T1000 (cell line): ENCODE measurements at places on chromosomes 2 and 18.
A peak's percentile ranks its signal among the peaks of the same experiment; 100 is the strongest.

- no peak for DNase-seq
Observed at GRCh38 chr2:198664321-198664720, 793.4 kb downstream of the SATB2 start.

DNA sequence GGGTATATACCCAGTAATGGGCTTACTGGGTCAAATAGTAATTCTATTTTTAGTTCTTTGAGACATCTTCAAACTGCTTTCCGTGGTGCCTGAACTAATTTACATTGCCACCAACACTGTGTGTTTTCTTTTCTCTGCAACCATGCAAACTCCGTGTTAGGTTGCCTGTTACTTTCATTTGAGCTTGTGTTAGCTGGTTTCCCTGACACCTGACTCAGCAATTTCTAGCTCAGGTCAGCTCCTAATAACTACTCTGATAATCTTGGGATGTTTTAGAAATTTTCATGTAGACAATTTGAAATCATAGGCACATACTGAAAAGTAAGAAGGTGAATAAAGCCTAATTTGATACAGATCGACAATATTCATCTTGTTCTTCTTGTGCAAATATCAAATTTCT is 132.3 kb downstream of the ADCYAP1 start:
- no peak for DNase-seq

GRCh38 chr2:101185085-101185484 is 33.9 kb upstream of the TBC1D8 start:
- DNase-seq = no peak

- no peak for DNase-seq
Observed at GRCh38 chr2:71473346-71474031, 20.1 kb downstream of the DYSF start.

DNA sequence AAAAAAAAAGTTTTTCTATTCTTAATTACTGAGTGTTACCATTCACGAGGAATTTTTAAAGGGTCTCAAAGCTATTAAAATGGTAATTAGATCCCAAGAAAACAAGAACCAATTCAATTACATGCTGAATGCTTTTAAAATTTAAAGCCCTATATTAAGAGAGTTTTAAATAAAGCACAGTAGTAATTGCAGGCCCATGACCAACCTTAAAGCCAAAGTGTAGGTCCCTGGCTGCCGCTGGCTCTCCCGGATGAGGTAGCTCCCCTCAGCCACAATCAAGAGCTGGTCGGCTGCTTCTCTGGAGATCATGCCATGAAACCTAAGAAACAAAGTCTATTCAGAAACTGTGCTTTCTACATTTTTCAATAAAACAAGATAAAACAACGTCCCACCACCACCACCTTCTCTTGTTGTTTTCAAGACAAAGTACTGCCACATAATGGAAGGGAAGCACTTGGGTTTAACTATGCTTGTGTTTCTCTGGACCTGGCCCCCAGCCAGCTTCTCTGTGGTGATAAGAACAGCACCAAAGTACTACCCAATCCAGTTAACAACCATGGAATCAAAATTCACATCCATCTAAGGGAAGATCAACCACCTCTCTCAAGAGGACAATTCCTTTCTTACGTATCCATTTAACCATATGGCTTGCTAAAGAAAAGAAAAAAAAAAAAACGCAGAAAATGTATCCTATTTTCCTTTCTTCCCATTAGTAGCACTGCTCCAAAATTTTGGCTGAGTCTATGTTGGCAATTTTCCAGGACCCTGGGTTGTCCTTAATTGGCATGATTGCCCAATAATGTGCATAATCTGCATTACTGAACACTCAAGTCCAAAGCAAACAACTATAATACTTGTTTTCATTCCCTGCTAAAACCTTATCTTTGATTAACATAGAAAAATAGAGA is 90.1 kb downstream of the CHN1 start:
- DNase-seq = no peak

DNA sequence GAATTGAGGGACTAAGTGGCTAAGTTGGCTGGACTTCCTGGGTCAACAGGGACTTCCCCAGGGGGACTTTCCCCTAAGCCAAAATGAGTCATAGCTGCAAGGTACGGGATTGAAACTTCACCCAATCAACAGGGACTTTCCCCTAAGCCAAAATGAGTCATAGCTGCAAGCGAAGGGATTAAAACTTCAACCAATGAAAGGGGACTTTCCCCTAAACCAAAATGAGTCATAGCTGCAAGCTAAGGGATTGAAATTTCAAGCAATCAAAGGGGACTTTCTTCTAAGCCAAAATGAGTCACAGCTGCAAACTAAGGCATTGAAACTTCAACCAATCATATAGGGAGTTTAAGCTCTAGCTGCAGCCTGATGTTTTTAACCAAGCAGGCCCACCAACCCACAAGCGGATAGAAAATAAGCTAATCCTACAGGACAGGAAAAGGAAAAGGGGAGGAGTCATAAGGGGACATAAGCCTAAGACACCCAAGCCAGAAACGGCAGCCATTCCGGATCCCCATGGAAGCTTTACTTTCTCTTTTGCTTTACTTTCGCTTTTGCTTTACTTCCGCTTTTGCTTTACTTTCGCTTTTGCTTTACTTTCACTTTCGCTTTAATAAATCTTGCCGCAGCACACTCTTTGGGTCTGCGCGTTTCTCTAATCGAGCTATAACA is 1375.4 kb upstream of the CELF4 start:
- DNase-seq = peak; percentile 76

DNA sequence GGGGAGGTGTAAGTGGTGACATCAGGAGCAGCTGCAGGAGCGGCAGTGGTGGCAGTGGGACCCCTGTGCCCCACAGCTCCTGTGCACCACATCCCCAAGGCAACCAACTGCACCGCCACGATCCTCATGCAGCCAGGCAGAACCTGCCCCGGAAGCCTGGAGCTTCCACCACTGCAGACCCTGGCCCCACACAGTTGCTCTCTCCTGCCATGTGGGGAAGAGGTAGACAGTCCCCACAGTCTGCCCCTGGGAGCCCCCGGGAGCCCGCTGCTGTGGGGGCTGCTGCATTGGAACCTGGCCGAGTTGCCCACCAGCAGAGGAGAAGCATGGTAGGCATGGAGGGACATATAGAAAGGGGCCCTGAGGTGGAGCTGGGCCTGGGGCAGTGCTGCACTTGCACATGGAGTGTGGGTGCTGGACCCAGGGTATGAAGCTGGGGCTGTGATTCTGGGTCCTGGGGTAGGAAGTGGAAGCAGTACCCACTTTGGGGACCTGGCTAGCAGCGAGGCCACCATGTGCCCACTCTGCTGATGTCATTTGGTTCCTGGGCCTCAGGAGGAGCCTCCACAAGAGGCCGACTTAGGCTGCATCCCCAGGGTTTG is 623.3 kb upstream of the LRRTM4 start:
- no peak for DNase-seq

DNA sequence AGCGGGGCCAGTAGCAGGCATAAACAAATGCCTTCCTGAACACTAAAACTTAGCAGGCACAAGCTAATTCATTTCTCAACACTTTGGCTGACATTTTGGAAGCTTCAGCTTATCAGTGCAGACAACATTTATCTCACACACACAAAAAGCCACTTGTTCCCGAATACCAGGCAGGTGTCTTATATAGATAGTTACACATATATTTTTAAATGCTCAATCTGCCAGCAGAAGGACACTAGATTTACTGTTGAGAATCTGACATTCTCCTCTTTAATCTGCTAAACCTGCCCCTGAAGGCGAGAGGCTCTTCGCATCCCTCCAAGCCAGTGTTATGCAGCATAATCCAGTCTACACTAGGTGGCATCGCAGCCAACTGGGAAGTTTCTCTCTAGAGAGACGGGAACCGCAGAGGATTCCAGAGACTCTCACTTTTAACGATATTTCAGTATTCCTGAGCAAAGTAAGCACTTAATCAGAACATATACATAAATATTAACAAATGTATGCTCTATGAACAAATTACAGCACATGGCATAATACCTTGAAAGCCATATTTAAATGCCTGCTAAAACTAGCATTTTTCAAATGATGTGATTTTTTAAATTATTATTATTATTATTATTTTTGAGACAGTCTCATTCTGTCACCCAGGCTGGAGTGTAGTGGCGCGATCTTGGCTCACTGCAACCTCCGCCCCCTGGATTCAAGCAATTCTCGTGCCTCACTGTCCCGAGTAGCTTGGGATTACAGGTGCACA is 90.2 kb upstream of the SCG2 start:
- DNase-seq = no peak

GRCh38 chr2:111662039-111662770 is 221.8 kb downstream of the ANAPC1 start:
- no peak for DNase-seq

DNA sequence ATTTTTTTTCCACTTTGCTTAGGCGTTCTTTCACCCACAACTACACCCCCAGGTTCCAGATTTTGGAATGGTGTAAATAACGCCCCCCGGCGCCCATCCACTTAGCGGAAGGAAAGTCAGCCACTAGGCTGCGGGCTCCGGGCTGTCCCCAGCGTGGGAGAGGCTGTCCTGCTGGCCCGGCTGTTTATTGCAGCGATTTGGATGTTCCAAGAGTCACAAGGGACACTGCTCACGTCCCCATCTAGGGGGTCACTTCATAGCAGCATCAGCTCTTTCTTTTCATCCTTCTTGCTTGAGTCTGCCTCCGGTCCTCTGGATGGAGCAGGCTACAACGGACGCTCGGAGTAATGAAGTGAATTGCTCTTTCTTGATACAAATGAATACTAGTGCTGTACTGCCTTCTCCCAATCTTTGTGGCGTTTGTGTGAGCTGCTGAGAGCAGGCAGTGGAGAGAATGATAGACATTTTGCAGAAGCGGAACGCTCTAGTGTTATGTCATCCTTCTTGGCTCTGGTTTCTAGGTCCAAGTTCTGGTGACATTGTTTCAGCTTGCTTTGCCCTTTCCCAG is 50.7 kb upstream of the PAIP2B start:
- DNase-seq = no peak

DNA sequence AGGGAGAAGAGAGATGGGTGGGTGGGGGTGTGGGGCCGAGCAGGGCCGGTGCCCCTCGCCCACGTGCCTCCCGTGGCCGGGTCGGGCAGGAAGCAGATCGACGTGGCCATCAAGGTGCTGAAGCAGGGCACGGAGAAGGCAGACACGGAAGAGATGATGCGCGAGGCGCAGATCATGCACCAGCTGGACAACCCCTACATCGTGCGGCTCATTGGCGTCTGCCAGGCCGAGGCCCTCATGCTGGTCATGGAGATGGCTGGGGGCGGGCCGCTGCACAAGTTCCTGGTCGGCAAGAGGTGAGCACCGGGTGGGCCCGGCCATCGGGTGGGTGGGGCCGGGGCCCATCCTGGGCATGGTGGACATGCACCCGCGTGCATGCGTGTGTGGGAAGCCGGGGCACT is 21.8 kb downstream of the ZAP70 start:
- no peak for DNase-seq

DNA sequence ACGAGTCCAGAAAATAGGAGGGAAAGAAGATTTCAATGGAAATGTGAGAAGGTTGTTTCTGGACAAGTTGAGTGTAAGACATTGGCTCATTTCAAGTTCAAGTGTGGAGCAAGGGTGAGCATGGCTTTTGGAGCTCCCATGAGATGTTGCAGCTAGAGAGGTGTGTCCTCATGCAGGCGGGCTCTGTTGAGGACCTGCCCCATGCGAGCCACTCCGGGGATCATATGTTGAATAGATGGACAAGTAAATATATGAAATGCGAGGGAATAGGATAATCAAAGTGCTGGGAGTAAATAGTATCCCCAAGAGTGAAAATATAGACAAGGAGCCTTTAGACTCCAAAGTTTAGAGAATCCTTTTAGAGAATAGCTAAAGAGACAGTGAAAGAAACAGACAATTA is 200.4 kb upstream of the NRP2 start:
- no peak for DNase-seq

DNA sequence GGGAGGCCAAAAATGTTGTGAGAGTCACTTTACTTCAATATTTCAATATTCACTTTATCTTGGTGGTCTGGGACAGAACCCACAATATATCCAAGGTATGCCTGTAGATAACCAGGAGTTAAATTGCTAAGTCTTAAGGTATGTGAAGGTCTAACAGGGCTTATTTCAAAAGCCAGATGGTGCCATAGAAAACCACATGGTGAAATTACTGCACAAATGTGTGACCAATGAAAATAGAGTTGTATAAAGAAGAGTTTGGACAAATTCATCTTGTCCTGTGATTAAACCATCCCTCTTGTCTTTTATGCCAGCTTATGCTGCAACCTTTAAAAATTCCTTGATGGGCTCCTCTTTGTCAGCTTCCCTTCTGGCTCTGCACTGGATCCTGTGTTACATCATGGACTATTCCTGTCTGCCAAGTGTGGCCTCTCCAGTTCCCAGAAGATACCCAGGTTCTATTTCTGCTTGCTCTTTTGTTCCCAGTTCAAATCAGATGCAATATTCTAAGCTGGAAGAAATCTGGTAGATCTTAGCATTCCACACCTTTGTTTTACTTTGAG is 46.8 kb downstream of the ANTXR1 start:
- no peak for DNase-seq

DNA sequence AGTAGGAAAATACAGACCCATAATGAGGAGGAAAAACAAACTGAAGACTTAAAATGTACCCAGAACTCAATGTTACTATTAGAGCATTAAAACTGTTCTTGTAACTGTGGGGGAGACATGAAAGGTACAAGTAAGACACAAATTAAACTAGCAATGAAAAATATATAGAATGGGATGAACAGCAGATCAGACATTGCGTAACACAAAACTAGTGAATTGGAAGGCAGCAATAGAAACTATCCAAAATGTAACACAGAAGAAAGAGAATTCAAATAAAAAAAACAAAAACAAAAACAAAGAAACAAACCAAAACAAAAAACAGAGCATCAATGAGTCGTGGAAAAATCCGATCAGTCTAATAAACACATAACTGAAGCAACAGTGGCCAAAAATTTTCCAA is 127.1 kb upstream of the CNGA3 start:
- DNase-seq = no peak

- DNase-seq = no peak
Observed at GRCh38 chr2:44130441-44130840, 38.2 kb upstream of the PPM1B start.

DNA sequence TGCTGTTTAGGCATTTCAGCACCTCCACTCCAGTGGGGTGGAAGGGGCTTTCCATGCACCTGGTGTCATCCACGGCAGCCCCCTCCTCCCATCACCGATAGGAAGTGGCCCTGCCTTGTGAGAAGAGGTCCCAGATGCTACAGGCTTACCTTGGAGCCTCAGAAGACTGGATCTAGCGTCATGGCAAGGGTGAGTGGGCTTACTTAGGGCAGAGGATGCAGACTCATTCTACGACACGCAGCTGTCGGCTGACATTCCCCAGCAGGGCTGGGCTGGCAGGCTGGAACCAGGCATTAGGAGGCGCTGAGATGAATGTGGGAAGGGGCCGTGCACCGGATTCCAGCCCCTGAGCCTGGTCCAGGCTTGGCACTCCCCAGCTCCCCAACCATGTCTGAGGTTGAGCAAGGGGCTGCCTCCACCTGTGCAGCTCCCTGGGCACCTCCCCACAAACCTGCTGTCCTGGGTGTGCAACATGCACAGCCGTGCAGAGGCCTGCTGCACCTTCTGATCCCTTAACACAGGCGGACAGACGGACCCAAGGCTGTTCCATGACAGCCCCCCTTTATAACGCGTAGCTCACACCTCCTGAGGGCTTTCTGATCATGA is 1.7 kb upstream of the PRLH start:
- DNase-seq = no peak

DNA sequence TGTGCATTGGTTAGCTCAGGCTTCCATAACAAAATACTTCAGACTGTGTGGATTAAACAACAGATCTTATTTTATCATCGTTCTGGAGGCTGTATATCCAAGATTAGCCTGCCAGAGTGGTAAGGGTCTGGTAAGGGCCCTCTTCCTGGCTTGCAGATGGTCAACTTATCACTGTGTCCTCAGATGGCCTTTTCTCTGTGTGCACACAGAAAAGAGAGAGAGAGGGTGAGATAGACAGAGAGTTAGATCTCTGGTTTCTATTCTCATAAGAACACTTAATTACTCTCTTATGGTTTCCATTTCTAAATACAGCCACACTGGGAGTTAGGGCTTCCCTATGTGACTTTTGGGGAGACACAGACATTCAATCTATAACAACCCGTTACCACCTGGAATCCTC is 1003.5 kb downstream of the TSN start:
- no peak for DNase-seq
